AG04450 (cell line): ENCODE measurements at places on chromosomes 2 and 18.
A peak's percentile ranks its signal among the peaks of the same experiment; 100 is the strongest.

- DNase-seq: no peak
Measured at GRCh38 chr2:232315923-232316299, 62.6 kb upstream of the ALPP start.

- no peak for DNase-seq
Measured at GRCh38 chr2:229635371-229635680, 79.0 kb downstream of the DNER start.

DNA sequence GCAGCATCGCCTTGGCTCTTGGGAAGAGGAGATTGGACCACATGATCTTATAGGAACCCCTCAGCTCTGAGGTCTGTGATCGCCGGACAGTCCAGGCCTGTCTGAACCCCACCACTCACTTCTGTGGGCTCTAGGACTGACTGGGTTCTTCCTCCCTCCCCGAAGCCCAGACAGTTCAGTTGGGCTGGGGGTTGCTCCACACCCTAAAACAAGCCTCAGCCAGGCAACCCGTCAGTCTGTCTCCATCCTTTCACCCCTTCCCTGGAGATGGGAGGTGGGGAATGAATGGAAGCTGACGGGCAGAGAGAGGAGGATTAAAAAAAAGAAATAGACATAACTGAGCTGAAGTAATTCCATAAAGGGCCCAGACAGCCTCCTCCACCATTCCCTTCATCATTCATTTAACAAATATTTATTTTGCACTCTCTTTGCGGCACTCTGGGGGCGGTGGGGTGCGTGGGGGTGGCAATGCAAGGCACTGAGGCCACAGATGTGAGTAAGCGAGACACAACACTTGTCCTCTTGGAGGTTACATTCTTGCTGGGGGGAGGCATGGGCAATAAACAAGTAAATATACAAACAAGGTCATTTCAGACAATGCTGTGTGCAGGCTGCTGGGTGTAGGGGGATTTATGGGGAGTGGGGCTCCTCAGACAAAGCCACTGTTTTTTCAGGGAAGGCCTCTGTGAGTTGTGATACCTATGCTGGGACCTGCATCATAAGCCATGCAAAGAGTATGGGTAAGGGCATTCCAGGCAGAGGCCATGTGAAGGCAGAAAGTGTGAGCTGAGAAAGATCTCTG is 12.9 kb downstream of the WNT10A start:
- no peak for DNase-seq

DNA sequence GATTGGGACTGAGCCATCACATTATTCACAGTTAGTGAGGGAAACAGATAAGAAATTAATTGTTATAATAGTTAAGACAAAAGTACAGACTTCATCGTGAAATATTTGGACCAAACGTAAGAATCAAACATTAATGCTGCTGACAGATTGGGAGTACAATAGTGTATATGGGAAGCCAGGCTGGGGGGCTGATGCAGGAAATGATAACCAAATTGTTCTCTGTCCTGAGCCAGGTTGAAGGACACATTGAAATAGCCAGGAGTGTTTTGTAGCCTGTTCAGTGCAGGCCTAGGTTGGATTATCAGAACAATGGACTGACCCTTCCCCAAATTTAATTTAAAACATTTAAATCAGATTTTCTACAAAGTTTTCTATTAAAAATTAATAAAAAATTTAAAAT is 203.2 kb downstream of the BABAM2 start:
- no peak for DNase-seq

DNA sequence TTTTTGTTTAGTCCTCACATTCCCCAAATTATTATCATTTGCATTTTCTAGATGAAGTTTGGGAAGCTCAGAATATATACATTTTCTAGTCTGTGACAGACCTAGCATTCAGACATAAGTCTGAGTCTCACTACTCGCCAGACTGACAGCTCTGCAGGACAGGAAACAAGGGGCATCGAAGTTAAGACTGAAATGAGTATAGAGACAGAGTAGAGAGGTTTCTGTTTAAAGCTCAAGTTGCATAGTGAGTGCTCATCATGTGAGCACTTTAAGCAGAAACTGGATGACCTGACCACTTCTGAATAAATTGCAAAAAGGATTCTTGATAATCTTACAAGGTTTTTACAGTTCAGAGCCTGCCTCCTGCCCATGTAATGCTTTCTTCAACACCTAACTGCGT is 1.1 kb downstream of the HADHB start:
- no peak for DNase-seq

- DNase-seq: no peak
Measured at GRCh38 chr18:40088130-40088529, 1866.9 kb upstream of the PIK3C3 start.

- DNase-seq: no peak
Measured at GRCh38 chr2:67716895-67717396, 319.8 kb downstream of the ETAA1 start.

- DNase-seq: peak; percentile 80
Measured at GRCh38 chr2:197804049-197804757, at the start of gene PLCL1. Gene PLCL1, plus strand, starts transcription at chr2:197804593.

- peak; percentile 70 for DNase-seq
Measured at GRCh38 chr2:205734436-205735037, 52.2 kb downstream of the NRP2 start.

- DNase-seq: no peak
Measured at GRCh38 chr2:4420032-4420431, 716.7 kb downstream of the DCDC2C start.

DNA sequence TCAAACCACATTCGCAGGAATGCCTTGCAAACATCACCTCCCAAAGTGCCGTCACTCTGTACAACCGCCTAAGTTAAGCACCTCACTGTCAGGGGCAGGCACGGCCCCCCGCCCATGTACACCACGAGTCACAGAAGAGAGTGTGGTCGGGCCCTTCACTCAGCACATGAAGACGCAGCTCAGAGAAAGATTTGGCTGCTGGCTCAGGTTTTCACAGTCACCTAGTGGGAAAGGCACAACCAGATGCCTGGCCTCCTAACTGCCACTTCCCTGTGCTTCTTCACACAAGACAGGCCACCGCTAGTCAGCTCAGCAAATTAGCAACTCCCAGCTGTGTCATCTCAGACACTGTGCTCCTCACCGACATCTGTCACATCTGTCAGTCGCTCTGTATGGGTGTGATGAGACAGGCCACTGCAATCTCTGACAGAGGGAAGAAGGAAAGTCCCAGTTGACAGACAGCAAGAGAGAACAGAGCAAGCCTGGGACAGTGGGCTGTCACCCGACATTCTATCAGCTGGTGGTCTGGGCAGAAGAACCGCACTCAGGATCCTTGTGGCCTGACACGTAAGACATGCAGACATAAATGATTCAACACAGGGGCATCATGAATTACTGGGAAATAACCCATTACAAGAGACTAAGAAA is 60.8 kb downstream of the CRACDL start:
- no peak for DNase-seq

DNA sequence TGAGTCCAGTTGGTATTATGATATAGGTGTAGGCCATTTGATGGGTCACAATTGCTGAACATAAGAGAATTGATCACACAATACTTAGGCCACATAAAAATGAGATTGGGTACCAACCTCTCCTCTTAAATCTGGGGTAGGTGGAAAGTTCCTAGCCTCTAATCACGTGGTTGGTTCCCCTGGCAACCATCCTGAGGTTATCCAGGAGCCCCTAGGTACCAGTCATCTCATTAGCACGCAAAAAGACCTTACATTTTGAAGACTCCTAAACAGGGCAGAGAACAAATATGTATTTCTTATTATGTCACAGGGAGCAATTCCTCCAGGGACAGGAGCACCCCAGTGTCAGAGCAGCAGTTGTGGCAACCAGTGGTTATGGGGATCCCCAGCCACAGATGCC is 12.7 kb upstream of the SELENOI start:
- no peak for DNase-seq

GRCh38 chr2:15812187-15812780 is 128.1 kb upstream of the MYCN start:
- DNase-seq: no peak

- DNase-seq: no peak
Measured at GRCh38 chr2:191526091-191526490, 151.8 kb upstream of the NABP1 start.

DNA sequence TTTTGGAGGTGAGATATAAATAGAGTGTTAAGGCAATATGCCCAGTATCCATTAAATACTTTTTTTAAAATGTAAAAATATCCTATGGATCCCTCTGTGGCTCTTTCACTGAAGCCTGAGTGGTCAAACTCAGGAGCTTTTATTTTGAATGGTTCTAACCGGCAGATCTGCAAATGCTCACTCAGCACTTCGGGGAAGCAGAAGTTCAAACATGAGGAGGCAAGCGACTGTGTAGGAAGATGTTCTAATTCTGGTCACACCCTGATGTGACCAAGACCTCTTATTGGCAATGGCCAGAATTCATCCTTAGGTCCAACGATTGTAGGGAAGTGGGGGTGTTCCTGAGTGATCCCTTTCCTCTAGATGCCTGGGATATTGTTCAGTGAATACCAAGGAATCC is 168.8 kb downstream of the CDCA7 start:
- no peak for DNase-seq

- DNase-seq: no peak
Measured at GRCh38 chr2:154370873-154371272, 327.6 kb upstream of the KCNJ3 start.

DNA sequence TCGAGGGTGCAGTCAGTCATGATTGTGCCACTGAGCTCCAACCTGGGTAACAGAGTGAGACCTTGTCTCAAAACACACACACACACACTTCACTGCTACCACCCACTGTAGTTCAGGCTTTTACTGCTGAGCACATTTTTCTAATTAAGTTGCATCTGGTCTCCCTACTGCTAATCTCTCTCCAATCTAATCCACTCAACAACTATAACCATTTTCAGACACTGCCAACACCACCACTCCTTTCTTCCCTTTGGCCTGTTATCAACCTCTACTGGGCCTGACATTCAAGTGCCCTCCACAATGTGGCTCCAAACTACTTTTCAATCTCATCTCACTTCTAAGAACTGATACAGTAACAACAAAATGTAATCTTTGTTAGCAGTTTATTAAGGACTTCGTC is 44.8 kb downstream of the RMP24 start:
- no peak for DNase-seq

DNA sequence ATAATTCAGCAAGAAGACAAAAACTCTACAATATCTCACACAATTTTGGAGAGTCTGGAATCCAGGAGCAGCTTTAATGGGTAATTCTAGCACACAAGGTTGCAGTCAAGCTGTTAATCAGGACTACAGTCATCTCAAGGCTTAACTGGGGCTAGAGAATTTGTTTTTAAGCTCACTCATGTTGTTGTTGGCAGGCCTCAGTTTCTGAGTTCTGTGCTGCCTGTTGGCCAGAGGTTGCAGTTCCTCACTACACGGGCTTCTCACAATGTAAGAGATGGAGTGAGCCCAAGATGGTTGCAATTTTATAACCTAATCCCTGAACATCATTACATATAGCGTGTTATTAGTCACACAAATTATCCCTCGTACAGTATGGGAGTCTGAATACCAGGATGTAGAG is 50.6 kb upstream of the TMEFF2 start:
- no peak for DNase-seq

DNA sequence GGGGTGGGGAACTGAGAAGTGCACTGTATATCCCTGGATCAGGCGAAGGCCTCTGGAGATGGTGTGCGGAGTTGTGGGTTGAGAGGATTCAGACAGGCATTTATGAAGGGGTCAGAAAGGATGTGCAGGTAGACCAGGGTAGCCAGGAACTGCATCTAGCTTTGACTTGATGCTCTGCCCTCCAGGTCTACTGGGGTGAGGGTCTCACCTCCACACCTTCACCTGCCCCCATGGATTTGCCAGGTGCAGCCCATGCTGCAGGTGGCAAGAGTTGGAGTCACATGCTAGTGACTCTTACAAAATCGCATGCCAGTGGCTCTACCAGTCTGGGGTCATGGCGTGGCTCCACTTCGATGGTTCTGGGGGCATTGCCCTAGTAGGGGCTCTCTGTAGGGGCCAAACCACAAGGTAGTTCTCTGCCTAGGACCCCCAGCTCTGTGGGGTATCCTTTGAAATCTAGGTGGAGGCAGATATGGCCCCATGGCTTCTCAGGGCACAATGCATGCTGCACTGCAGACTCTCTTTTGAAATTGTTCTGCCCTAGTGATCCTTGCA is 18.9 kb upstream of the KCNF1 start:
- DNase-seq: no peak
